ENCODE measurements at places on chromosomes 4 and X.

DNA sequence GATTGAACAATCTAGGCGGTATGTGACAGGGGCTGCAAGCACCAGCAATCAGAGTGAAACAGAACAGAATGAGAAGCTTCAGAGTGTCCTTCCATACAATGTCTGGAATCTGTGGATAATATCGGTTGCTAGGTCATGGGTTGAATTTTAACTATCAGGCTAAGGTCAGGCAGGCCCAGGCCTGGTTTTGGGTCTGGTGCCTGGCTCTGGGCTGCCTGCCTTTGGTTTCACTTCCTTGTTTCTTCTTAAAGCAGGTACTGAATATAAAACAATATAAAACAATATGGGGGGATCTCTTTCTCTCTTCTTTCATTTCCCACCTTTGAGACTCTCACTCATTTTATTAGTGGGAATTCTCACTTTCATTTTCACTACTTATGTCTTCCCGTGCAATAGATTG lies 962.0 kb downstream of the CCSER1 start:
- no peak for DNase-seq

DNA sequence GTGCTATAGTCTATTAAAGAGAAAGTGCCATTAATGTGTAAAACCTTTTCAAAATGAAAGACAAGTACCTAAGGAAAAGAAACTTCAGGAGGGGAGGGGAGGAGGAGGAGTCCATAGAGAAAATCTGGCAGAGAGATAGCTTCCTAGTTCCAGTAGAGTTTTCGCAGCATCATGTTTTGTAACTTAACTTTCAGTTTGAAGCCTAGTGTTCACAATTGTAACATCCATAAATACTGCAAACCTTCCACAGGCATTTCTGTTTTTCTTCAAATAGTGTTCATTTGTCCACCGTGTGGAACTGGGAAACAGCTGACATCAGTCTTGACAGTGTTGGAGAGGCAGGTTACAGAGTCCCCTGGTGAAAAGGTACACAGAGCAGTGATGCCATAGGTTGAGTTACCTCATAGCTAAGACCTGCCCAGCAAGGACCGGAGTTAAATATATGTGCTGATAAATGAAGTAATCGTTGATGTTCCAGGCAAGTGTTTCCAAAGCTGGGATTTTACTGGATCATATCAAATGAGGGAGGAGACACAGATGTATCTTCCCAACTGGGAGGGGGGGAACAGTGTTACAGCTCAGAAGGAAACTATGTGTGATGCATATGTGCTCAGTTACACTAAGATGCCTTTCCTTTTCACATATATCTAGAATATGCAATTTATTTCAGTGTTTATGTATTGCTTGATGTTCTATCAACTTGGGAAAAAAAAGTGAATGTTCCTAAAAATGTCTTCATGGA lies 369.5 kb upstream of the FAM241A start:
- DNase-seq, result no peak

GRCh38 chr4:176709417-176709816 lies 83.3 kb downstream of the VEGFC start:
- no peak for DNase-seq

DNA sequence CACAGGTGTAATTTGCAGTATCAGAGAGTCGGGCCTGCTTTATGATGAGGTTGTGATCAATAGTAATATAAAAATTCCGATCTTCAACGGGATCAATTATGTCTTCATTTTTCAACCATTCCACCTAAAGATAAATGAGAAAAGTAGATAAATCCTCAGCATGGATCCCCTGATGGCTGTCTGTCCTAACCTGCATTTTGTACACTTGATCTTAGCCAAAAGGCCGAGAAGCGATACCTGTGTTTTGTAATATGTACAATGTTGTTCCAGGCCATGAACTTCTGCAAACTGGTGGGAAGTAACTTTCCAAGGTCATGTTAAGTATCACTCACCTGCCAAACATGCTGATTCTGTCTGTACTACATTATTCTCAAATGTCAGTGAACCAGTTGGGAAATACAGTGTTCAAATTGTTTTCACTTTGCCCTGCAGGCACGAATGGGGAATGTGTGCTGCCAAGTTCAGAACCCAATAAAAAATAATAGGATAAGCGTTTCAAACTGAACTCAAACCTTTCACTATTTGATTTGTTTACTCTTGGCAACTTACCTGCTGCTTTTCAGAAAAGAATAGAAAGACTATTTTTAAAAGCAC lies 298.1 kb downstream of the UNC5C start:
- DNase-seq, result no peak

DNA sequence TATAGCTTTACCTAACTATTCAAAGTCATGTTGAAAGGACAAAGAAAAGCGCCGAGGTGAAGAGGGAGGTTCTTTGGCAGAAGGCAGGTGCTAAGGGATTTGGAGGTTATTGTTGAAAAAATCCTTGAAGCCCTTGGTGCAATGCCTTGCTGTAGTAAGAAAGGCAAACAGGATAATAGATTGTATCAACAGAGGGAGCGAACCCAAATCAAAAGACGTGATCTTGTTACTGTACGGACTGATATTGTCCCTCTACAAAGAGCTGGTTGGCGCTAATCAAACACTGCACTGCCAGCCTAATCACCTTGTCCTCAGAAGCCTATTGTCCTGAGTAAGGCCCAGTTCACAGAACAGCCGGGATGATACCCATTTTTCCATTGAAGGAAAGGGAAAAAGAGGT lies 182.9 kb downstream of the ZIC3 start:
- DNase-seq, result no peak

DNA sequence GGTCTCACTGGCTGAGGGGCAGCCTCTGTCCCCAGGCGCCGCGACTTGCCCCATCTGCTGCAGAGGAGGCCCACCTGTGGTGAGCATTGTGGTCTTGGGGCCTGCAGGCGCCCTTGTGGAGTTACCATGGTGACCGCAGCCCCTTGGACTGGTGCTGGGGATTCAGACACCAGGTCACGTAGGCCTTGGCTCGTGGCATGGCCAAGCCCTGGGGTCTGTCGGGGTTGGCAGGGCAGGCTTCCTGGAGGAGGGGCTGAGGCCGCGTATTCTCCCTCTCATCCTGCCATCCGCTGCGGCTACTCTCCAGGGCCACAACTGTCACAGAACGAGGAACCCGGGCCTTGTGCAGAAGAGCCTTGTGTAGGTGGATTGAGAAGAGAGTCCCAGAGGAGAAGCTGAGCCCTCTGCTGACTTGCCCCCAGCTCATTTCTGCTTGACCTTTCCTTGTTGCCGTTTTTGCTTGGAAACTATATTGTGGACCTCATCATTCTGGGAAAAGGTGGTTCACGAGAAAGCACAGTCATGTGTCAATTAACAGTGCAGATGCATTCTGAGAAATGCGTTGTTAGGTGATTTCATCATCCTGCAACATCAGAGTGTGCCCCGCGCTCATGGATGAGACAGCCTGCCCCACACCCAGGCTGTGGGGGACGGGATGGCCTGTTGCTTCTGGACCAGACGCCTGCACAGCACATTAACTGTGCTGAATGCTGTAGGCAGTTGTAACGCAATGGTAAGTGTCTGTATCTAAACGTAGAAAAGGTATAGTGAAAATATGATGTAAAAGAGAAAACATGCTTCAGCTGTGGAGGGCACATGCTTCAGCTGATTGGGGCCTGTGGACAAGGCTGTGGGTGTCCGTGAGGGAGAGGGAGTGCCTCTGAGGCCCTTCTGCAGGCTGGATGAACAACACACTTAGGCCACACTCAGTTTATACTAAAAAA lies 38.5 kb downstream of the TRMT44 start:
- DNase-seq, result no peak

- DNase-seq, result no peak
Observed at GRCh38 chr4:52243367-52243766, 192.3 kb downstream of the SPATA18 start.

GRCh38 chr4:180394730-180395129 lies 1848.5 kb upstream of the TENM3 start:
- DNase-seq, result no peak

- DNase-seq, result no peak
Observed at GRCh38 chrX:28851871-28852270, 264.6 kb downstream of the IL1RAPL1 start.

GRCh38 chrX:116172976-116173375 lies 2.4 kb downstream of the AGTR2 start:
- DNase-seq, result no peak

- no peak for DNase-seq
Observed at GRCh38 chr4:184350964-184351363, 123.4 kb downstream of the IRF2 start.

DNA sequence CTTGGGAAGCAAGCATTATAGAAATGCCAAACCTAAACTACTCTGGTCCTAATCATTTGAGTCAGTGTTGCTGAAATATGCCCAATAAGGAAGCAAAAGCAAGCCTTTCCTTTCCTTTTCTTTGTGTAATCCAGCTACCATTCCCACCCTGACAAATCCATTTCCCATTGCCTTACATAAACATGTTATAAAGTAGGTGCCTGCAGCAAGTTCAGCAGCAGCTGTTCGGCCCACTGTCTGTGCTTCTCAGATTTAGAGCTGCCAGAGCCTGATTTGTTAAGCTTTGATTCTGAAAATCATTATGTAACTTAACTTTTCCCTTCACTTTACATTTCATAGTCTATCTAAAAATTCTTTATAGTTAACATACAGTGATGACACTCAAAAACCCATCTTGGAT lies 148.6 kb downstream of the EPHA5 start:
- DNase-seq, result no peak

DNA sequence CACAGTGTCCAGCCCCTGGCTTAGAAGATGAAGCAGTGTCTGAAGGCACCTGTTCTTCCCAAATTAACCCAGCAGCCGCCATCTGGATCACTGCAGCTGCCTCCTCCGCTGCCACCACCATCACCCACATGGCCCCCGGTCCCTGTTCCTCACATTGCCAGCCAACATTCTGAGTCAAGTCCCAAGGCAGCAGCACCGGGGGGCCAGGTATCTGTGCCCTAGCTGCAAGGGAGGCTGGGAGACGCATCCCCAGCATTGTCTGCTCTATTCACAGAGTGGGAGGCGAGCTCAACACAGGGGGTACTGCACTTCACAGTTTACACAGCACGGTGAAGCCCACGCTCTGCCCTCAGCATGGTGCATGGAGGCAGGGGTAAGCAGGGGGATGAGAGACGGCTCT lies 42.3 kb upstream of the MAN2B2 start:
- no peak for DNase-seq

DNA sequence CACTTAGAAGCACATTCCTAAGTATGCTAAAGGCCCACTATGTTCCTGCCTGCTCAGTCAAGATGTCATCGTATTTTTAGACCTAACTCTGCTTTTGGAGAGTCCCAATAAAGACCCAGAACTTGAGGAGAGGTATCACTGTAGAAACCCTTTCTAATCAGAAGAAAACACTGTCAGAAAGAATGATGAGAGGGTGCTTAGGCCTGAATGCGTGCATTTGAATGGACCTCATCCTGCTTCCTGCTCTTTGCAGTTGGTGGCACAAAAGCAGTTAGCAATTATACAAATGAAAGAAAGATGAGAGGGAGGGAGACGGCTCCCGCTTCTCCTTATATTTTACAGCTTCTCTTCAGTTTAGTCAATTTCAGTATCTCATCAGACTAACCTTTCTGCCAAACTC lies 987.2 kb downstream of the CCSER1 start:
- no peak for DNase-seq

GRCh38 chrX:96861218-96861617 lies 22.5 kb upstream of the RPA4 start:
- DNase-seq, result no peak

- no peak for DNase-seq
Observed at GRCh38 chr4:60443068-60443467, 757.1 kb upstream of the ADGRL3 start.

DNA sequence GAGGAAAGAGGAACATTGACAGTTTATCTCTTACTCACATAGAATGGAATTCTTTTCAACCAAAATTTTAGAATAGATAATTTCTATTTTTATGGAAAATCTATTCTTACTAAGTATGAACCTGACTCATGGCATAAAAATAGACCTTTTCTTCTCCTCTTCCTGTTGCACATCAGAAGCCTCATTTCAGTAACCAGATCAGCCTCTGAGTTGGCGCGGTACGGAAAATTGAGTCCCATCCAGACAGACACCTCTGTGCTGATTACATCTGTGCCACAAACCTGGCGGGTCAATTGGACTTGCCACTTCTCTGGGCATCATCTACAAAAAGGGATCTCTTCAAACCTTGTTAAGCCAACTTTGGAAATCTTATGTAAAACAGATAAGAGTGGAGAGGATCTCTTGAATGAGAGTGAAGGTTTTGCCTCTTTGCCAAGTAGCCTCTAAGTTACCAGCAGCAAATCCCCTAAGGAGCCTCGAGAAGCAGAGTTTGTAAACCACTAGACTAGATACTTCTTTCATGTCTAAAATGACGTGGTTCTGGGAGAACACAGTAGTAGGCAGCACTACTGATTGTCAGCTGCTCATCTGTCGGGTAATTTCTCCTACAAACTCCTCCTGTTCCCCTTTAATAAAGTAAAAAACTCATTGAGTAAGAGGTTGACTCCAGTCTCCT lies 37.4 kb downstream of the TENM3 start:
- DNase-seq, result no peak

DNA sequence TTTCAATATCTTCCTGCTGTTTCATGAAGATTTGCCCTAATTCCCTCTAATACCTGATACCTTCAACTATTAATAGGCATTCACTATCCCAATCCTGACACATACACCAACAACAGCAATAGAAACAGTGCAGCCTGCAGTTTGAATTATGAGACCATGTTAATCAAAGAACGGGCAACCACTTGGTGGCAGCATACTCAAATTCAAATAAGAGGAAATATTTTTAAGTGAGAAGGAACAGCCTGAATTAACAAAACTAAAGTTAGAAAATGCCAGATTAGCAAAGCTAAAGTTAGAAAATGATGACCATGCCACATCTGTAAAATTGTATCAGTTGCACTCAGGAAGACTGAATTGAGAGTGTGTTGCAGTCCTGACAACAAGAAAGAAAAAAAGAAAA lies 204.9 kb downstream of the SMARCA1 start:
- DNase-seq, result no peak

DNA sequence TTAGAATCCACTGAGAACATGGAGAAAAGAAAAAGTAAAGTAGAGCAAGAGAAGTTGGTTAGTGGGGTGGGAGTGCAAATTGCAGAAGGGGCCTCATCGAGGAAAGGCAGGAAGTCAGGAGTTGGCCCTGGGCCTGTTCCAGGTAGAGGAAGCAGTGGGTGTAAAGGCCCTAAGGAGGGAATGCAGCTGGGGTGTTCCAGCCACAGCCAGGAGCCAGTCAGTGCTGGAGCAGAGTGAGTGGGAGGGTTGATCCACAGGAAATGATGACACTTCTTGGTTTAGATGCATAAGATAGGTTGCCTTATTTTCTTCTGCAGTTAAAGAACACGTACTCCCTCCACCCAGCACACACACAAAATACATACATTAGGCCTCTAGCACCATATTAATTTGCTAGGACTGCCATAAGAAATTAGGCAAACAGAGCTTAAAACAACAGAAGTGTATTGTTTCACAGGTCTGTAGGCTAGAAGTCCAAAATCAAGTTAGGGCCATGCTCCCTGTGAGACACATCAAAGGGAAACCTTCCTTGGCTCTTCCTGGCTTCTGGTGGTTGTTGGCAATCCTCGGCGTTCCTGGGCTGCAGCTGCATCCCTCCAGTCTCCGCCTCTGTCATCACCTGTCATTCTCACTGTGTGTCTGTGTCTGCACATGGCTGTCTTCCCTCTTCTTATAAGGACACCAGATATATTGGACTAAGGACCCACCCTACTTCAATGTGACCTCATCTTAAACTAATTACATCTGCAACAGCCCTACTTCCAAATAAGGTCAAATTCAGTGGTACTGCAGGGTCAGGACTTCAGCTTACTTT lies 205.9 kb downstream of the AASDH start:
- no peak for DNase-seq

- DNase-seq, result no peak
Observed at GRCh38 chr4:165662341-165662740, 210.7 kb upstream of the TLL1 start.

GRCh38 chr4:15906020-15906443 lies 32.5 kb downstream of the FGFBP1 start:
- DNase-seq, result no peak

All from stimulated activated CD4-positive, alpha-beta T cell treated with anti-CD3 and anti-CD28 coated beads, TNF-alpha, amount 100 ng/mL, for 24 hours (primary cell).